ENCODE measurements at places on chromosomes 7 and 10. TPM values are rescaled to one million over a fixed set of nuclear protein-coding genes. Genes with fewer than 3 reads are reported as not detected.

The SYNPO2L gene
- 0.63 TPM for total RNA-seq

The ASB13 gene
- 10.3 TPM for total RNA-seq

The ACHE gene
- total RNA-seq, result not detected

The NUTM2D gene
- 0.90 TPM for total RNA-seq

The CRCP gene
- 37.9 TPM for total RNA-seq

The ELMO1 gene
- not detected for total RNA-seq

The IFIT1 gene
- total RNA-seq, result 33.3 TPM

The ATOH7 gene
- total RNA-seq, result 0.11 TPM

The PRRT4 gene
- not detected for total RNA-seq

The ZNF277 gene
- total RNA-seq, result 24.4 TPM

The DOCK1 gene
- 45.5 TPM for total RNA-seq

The AKR1D1 gene
- not detected for total RNA-seq

The HOXA10 gene
- total RNA-seq, result 12.8 TPM

The KCNIP2 gene
- 0.17 TPM for total RNA-seq

The PNLIPRP2 gene
- total RNA-seq, result not detected

The ATRNL1 gene
- total RNA-seq, result 13.0 TPM

The PKD2L1 gene
- not detected for total RNA-seq

The UPF2 gene
- total RNA-seq, result 15.8 TPM

The STEAP1B gene
- total RNA-seq, result not detected

The ASL gene
- 65.3 TPM for total RNA-seq

The TCERG1L gene
- not detected for total RNA-seq
